ENCODE measurements at places on chromosomes 2 and 18.
A peak's percentile ranks its signal among the peaks of the same experiment; 100 is the strongest.

- DNase-seq: peak; percentile 33
Measured at GRCh38 chr2:137165968-137166367, 400.6 kb downstream of the THSD7B start.

DNA sequence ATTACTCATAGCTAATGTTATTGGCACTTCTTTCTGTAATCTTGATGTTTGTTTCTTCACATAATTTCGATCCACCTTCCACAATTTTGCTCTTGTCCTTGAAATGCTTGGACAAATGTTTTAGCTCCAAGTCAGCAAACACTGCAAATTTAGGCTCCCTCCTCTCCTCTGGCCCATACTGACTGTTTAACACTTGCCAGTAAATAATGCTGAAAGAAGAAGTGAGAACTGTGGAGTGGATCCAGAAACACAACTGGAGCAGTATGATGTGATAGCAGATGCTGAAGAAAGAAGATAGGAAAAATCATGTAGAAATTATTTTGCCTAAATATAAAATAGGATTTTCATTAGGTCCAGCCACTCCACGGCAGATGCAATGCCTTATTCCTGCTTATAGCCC lies 415.0 kb upstream of the GYPC start:
- no peak for DNase-seq

GRCh38 chr2:56380861-56381260 lies 197.1 kb downstream of the CCDC85A start:
- no peak for DNase-seq

DNA sequence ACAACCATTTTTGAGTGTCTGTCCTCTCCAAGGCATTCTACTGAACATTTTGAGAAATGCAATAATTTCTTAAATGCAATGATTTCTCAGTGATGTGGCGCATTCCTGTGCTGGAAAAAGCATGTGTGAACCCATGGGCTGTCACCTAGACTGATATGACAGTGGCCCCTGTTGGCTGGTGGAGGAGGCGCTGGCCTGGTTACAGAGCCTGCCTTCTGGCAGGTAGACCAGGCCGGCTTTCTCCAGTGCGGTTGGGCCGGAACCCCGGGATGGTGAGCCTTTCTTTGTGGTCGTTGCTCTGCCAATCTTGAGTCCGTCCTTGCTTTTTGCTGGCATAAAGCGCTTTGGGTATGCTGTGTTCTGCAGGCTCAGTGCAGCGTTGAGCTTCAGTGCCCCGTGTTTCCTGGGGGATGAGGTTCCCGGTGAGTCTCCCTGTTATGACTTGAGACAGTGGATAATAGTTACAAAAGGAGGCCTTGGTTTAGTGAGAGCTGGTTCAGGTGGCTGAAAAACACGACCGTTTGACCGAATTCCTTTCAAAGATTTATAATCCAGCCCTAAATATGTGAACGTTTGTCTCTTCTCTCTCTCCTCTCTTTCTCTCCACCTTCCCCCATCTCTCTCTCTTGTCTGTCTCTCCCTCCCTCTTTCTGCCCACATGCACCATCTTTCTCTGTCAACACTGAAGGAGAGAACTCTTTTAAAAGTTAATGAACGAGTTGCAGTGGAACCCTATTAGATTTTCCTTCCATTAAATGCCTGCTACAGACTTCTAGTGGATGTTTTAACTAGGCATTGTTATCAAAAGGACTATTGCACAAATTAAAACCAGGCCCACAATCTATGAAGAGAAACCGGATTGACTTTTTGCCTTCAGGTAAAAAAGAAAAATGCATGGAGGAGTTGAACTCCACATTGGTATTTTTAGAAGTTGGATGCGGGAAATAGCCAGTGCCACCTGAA lies 34.0 kb downstream of the TSHZ1 start:
- no peak for DNase-seq

DNA sequence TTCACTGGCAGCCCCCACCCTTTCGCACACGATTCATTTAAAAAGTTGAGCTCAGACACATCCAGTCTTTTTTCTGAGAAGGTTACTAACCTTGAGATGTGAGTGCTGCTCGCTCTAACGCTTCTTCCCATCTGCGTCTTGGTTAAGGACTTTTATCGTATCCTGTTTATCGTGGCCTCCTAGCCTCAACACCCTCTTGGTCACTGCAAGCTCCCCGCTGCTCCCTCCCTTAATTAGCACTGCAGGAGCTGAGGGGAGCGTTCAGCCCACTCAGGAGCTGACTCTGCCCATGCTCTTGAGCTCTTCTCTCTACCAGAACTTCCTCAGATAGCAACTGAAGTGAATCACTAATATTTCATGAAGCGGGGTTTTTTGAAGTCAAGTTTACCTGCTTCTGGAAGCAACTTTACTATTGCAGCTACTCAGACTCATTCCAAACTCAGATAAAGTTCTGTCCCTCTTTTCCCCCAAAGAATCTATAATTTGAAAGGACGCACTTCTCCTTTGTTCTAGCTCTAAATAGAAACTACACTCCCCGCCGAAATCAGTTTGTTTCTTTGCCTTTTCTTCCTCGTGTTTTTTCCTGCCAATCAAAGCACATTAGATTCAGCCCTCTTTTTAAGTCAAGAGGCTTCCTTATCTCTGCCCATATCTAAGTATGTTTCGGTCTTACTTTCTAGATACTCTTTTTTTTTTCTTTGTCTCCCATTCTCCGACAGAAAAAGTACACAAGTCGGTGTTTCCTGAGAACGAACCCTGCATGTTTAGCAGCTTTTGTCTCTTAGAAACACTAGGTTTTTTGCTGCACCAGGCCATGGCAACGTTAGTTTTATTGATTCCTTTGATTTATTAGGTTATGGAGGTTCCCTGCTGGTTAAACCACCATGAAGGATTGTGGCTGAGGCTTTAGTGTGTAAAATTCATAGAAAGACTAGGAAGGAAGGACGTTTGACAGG lies 9.3 kb upstream of the CD226 start:
- no peak for DNase-seq

GRCh38 chr2:220002699-220003098 lies 375.3 kb downstream of the SLC4A3 start:
- DNase-seq: no peak

- DNase-seq: no peak
Measured at GRCh38 chr2:106867196-106867953, 18.6 kb downstream of the ST6GAL2 start.

- no peak for DNase-seq
Measured at GRCh38 chr2:238159661-238160205, 963 bp downstream of the ERFE start.

GRCh38 chr18:58194028-58194427 lies 150.0 kb downstream of the NEDD4L start:
- no peak for DNase-seq

DNA sequence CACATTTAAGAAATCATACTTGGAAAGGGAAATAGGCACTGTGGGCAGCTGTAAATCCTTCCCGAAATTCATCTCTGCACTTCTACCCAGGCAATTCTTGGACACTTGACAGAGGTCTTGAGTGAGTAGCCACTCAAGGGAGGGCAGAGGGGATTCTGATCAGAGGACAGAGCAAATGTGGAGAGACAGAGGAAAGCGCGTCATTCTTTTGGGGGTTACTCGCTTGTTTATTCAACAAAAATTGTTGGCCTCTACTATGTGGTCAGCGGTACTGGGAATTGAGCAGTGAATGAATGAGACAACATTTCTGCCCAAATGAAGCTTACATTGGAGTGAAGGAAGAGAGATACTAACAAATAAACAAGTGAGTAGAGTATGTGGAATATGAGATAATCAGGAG lies 41.4 kb upstream of the YES1 start:
- no peak for DNase-seq

DNA sequence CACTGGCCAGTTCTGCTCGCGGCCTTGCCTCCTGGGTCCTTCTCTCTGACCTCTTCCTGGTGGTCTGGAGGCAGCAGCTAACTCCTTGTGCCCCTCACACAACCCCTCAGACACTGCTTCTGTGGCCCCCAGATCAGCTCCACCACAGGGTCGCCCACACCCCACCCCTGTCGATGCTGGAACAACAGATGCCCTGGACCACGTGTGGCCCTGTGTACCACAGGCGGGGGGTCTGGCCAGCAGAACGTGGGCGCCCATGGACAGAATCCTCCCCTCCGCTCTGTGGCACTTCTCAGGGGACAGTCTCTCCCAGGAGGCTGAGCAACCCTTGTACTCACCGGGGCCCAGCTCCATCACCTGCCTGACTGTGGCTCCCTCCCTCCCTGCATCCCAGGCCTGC lies 245.6 kb downstream of the NDUFA10 start:
- no peak for DNase-seq

DNA sequence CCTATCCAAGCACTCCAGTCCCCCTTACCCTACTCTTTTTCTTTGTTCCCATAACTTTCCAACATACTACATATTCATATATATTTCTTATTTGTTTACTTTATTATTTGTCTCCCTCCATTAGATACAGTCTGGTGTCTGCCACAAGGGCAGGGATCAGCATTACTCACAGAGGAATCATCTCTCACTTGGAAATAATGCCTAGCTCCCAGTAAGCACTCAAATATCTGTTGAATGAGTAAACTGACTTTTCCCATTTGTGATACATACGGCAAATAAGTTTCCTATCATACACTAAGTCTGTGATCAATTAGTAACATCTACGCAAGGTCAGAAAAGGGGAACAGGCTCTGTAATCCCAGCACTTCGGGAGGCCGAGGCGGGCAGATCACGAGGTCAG lies 18.7 kb downstream of the C1D start:
- DNase-seq: no peak

GRCh38 chr2:240599141-240599583 lies 12.6 kb downstream of the CAPN10 start:
- DNase-seq: no peak

DNA sequence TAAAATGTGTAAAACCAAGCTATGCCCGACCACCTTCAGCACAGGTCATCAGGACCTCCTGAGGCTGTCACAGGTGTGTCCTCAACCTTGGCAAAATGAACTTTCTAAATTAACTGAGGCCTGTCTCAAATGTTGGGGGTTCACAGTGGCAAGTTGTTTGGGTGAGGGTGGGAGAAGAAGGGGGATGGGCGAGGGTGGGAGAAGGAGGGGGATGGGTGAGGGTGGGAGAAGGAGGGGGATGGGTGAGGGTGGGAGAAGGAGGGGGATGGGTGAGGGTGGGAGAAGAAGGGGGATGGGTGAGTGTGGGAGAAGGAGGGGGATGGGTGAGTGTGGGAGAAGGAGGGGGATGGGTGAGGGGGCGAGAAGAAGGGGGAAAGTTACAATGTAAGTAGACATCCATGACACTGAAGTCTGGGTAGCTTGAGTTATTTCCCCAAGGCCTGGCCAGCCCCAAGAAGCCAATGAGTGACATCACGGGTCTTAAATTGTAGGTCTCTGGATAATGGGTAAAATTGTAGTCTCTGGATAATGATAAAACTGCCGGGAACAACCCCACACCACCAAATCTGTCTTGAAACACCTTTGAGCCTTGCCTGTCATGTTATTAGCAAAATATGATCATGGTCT lies 56.3 kb downstream of the TIMM21 start:
- no peak for DNase-seq

DNA sequence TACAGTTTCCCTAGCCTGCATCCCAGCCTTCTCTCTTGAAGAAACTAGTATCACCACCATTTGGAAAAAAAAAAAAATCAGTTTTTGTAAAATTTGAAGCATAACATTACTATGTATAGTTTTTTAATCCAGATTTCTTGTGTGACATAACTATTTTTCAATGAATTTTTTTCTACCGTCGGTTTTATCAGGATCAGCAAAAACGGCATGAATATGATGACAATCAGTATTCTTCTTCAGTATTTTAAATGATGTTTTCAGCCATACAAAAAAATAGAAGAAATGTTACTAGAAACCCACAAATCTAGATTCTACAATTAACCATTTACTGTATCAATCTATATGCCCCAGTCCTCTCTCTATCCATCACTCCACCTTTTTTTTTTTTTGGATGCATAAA lies 103.9 kb downstream of the MGAT5 start:
- no peak for DNase-seq

GRCh38 chr2:120320318-120320851 lies 25.6 kb upstream of the INHBB start:
- DNase-seq: peak; percentile 94

DNA sequence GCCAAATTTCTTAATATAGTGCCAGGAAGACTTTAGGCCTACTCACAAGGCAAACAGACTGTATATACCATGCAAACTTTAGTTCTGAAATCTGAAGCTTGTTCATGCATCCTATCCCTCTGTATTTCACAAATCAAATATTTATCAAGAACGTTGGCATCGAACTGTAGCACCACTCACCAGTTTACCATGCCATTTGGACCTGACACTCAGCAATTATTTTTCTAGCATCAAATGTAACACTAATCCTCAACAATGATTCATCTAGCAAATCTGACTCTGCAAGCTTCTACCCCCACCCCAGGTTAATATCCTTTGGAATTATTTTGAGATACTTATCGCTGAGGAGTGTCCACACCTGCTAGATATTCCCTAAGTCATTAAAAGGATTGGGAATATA lies 1506.6 kb downstream of the LRP1B start:
- DNase-seq: no peak

DNA sequence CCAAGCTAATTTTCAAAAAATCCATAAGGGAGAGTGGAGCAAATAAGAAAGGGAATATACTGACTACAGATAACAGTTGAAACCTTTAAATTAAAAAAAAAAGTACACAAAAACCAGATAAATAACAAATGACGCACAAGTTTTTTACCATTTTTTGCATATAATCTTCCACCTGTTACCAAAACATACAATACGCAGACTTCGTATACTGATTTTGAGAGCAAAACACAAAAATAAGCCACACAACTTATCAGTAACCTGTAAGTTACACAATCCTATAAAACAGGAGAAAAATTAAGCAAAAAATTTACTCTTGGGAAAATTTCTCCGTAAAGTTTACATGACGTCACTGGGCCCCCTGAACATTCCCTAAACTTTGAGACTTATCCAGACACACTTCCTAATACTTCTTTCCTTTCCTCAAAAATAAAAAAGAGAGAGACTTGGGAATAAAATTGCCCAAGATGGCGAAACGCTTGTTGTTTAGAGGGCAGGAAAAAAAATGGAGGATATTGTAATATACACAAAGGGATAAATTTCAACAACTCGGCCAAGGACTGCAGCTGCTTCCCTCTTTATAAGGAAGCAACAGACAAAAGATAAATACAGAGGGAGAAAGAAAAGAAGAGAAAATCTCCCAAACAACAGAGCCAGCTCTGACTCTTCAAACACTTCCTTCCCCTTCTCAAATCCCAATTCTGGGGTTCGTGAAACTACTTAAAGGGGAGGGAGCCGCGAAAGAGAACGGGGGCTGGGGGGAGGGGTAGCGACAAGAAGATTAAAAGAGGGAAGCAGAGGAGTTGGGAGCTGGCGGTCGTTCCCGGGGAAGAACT lies 1.6 kb downstream of the BAZ2B start:
- no peak for DNase-seq

DNA sequence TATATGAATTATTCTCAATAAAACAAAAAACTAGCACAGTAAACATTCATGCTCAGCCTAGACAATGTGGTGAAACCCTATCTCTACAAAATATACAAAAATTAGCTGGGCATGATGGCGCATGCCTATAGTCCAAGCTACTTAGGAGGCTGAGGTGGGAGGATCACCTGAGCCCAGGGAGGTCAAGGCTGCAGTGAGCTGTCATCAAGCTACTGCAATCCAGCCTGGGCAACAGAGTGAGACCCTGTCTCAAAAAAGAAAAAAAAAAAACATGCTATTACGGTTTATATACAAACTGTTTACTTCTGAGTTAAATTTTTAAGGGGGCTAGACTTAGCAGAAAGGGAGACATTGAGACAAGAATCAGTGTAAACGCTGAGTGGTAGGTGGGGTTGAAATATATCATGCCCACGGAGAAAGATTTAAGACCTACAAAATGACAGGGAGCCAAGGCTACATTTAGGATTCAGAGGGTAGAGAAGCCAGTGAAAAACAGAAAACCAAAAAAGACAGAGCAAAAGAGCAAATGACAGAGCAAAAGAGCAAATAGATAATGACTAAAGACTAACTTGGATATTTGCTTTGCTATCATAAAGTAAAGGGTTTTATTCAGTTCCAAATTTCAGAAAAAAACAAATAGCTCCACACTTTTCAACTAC lies 7.5 kb downstream of the TTC32 start:
- no peak for DNase-seq
